Activated T-cell treated with anti-CD3 and anti-CD28 coated beads, Interleukin-2, amount 50 U/mL, for 72 hours (primary cell): ENCODE measurements at places on chromosomes 11 and 22.

GRCh38 chr11:1805525-1805924, 29.3 kb upstream of the SYT8 start:
- DNase-seq = no peak

GRCh38 chr11:95378789-95379188, 147.8 kb upstream of the SESN3 start:
- no peak for DNase-seq

- DNase-seq = peak; percentile 73
These were observed 42.4 kb downstream of the KCNJ4 start for GRCh38 chr22:38412435-38413084.

DNA sequence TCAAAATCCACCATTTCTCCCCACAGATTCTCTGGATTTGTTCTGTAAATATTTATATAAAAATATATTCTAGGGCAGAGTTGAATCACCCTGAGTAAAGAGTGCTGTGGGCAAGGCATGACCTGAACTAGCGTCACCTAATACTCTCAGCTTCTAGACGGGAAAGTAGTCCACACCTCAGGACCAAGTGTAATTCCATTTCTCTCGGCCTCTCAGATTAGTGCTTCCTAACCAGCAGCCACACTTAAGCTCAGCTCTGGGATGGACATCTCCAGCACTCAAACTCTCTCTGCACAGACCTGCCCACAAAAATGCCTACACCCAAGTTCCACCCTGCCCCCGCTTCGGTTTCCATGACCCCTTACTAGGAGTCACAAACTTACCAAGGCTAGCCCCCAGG, 5.3 kb downstream of the SPTBN2 start:
- no peak for DNase-seq

DNA sequence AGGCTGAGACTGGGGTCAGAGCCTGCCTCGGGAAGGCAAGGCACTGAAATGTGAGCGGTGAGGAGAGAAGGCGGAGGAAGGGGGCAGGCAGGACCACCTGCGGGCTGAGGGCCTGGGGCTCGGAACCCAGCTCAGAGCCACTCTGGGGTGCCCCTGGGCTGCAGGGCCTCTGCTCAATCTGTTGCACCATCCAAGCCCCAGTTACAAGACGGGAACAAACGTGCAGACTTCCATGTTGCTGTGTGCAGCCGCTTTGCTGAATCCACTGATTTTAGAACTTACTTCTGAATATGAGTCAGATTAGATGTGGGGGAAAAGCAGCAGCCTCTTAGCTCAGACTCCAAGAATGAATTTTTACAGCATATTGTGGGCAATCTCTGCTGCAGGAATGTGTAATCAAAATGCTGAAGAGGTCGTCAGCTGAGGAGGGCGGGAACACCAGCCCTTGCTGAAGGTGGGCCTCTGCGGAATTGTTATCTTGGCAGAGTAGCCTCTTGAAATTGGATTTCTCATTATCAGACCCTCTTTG, 21.6 kb downstream of the PARVG start:
- DNase-seq = no peak

DNA sequence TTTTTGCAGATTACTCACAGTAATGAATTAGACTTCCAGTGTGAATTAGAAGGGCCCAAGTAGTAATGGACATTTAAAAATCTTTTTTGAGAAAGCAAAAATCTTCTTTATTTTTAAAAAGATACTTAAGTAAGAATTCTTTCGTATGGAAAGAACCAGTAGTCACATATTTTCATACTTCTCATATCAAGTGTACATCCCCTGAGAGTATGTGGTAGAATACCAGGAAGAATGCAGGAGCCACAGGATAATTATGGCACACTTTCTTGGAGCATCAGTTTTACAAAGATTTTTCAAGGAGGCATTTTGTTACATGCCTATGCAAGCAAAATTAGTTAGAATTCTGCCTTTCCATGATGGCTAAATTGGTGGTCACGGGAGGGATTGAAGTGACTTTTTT, 28.1 kb downstream of the POLD3 start:
- no peak for DNase-seq

DNA sequence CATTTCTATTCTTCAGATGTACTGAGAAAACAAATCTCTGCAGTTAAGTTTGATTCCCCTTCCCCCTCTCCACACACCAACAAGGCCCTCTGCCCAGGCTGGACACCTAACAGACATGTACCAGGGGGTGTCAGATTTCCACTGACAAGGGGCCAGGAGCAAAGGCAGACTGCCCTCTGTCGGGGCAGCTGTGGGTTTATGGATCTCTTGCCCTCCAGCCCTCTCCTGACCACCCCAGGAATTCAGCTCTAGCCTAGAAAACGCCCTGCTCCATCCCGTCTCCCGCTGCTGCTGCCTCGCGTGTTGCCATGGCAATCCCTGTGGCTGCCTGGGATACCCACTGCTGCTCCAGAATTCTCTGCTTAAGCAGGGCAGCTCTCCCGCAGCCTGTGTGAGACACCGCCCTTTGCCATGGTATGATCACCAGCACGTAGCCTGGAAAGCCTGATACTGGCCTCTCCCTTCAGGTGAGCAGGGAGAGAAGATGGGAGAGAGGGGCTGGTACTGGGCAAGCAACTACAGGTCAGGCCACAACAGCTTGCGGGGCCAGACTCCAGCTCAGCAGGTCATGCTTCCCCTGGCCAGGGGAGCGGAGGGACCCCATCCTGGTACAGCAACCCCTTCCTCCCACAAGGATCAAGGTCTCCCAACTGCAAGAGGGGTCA, 41.6 kb downstream of the BUD13 start:
- DNase-seq = no peak

DNA sequence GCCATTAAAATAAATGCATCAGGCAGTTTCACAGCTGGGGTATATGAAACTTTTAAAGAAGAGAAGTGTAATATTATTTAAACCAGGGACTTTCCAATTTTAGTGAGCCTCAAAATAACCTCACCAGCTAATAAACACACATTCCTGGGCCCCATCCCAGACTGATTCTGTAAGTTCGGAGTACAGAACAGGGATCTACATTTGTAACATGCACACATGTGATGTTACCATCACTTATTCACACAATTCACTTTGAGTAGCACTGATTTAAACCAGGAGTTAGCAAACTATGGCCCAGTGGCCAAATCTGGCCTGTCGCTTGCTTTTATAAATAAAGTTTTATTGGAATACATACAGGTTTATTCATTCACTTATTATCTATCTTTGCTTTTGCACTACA, 62.0 kb downstream of the STK33 start:
- DNase-seq = no peak

DNA sequence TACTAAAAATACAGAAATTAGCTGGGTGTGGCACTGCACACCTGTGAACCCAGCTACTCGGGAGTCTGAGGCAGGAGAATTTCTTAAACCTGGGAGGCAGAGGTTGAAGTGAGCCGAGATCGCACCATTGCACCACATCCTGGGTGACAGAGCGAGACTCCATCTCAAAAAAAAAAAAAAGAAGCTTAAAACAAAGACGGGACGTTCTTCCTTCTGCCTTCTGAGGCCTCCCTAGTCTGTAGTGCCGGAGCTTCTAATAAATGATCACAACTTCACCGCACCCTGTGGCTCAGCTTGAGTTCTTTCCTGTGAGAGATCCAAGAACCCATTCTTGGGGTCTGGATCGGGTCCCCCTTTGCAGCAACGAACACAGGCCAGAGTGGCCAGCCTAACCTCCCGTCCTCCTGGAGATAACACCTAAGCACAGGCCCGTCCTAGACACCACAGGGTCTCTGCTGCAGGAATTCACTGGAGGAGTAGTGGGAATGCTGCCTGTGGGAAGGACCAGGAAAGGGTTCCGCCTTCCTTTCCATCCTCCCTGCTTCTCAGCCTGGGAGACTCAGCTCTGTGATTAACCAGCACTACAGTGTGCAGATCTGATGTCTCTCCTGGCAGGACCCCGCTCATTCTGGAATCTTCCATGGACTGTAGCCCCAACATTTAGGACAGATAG, 2.2 kb upstream of the APOBEC3H start:
- no peak for DNase-seq

DNA sequence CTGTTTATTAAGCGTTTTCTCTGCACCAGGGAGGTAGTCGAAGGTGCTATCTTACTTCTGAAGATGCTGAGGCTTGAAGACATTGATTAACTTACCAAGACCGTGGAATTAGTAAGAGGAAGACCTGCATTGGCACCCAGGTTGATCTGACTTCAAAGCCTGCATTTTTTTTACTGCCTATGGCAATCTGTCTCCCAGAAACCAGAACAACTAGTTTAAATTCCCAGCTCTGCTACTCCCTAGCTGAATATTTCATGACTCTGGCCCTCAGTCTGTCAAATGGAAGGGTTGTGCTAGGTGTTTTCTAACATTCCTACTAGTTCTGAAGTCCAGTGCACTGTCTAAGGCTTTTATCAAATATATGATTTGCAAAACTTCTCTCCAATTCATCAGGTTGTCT, 52.0 kb upstream of the GRAMD1B start:
- DNase-seq = no peak

GRCh38 chr11:10379022-10379421, 74.1 kb downstream of the ADM start:
- no peak for DNase-seq

- DNase-seq = no peak
These were observed 54.3 kb downstream of the ST14 start for GRCh38 chr11:130213979-130214281.

GRCh38 chr11:130278745-130279144, 36.0 kb downstream of the ZBTB44 start:
- no peak for DNase-seq

DNA sequence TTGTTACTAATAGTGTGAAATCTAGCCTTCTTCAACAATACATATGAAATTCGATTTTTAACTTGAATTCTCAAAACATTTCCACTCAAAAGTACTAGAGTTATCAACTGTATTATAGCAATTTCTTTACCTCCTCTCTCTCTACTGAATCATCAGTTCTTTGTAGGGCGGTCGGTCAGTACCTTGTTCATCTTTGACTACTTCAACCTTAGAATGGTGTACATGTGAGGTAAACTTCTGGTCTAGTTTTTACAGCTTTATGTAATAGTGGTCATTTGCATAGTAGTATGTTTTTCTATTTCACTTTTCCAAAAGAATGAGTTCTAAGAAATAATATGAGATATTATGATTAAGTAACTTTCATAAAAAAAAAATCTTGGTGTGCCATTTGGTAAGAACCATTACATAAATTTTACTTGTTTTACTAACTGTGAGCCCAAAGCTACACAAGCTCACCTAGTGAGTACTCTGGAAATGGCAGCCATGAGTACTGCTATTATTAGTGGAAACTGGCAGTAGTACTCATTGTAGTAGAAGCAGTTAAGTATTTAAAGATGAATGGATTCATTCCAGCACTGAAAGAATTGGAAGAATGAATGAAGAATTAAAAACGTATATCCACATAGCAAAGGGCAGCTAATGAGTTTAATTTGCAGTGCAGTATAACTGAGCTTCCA, 30.1 kb downstream of the SESN3 start:
- no peak for DNase-seq

DNA sequence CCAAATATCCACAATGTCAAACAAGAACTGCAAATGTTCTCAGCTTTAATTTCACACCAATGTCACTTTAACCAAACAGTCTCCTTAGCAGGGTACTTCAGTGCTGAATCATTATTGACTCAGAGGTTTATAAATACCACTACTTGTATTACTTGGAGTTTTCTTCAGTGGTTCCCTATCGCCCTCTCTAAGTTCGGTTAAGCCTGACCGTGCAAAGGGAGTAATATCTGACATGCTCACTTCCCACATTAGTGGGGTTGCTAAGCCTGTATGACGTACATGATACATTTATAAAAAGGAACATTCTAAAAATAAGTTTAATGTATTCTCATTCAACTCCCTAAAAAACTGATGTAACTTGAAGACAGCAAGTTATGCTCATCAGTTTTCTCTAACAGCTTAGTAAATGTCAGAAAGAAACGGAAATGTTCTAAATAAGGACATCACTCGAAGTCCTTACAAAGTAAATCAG, 93.1 kb upstream of the ZC3H12C start:
- peak; percentile 3 for DNase-seq

DNA sequence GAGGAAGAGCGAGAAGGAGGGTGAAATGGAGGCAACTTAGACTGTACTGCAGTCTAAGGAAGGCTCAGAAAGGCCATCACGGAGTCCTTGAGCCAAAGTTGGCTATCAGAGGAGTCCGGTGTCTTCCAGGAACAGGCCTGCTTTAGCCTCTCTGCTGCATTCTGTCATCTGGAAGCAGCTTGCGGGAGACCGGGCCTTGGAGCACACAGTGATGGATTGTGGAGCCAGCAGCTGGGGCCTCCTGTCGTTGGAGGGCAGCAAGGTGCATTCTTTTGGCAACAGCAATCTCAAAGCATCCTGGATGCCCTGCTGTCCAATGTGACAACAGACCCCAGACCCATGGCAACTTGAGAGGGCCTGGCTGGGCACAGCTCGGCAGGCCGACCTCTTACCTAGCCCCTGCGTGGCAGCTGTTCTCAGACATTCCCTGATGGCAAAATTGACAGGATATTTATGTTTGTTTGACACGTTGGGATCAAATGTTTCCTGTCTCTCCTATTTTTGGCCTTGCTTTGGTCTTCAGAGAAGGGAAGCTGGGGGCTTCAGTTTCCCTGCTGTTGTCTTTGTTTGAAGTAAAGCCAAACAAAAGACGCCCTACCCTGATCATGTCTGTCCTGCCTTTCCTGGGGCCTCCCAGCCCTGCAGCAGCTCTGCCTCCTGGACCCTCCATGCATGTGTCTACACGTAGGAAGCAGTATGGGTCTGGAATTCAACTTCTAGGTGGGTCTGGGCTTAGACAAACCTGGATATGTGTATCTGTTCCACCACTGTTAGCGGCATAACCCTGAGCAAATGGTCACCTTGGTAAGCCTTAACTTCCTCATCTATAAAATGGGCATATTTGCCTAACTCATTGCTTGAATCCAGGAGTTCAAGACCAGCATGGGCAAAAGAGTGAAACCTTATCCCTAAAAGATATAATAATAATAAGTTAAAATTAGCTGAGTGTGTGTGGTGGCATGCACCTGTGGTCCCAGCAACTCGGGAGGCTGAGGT, 43.9 kb upstream of the LMO2 start:
- DNase-seq = no peak

- no peak for DNase-seq
These were observed 2.6 kb upstream of the VWCE start for GRCh38 chr11:61297746-61298145.

DNA sequence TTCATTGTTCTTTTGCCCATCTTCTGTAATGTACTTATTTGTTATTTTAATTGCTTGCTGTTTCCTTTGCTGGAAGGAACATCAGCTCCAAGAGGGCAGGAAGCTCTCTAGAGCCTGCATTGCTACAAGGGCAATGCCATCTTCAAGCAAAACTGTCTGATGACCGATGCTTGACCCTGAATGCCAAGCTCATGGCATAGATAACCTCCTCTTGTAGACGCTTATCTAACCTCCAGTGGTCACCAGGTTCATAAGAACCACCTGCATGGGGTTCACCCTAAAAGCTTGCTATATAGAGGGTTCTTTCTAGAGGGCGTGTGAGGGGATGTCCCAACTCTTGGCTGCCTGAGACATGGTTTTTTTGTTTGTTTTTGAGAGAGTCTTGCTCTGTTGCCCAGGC, 16.5 kb downstream of the FADS3 start:
- DNase-seq = no peak

- DNase-seq = no peak
These were observed 213.5 kb upstream of the NAV2 start for GRCh38 chr11:19499026-19499669.

GRCh38 chr11:15826826-15827225, 529.5 kb downstream of the SOX6 start:
- peak; percentile 28 for DNase-seq
